ENCODE measurements at places on chromosomes 6 and 20. TPM values are rescaled to one million over a fixed set of nuclear protein-coding genes. Genes with fewer than 3 reads are reported as not detected.

- no peak overlapping the region for H3K27ac ChIP-seq
- H3K4me3 ChIP-seq: no peak overlapping the region
- no peak for DNase-seq
- peaks cover 41% of the 10 kb centered on the region for H3K4me1 ChIP-seq
- H3K27me3 ChIP-seq: no peaks in the 10 kb centered on the region
Measured at GRCh38 chr20:43460830-43461200, 3.1 kb downstream of the SRSF6 start.

- no peak overlapping the region for H3K27ac ChIP-seq
- no peaks in the 10 kb centered on the region for H3K27me3 ChIP-seq
- H3K4me3 ChIP-seq: no peak overlapping the region
- peaks cover 3% of the 10 kb centered on the region for H3K36me3 ChIP-seq
Measured at GRCh38 chr6:36067374-36068011, 39.9 kb downstream of the MAPK14 start.

- no peak overlapping the region for H3K4me3 ChIP-seq
- no peaks in the 10 kb centered on the region for H3K36me3 ChIP-seq
- DNase-seq: no peak
- no peaks in the 10 kb centered on the region for H3K4me1 ChIP-seq
Measured at GRCh38 chr6:129183187-129183591, 300.3 kb downstream of the LAMA2 start.

- peak overlapping the region; percentile 32 for H3K27ac ChIP-seq
- peaks cover 10% of the 10 kb centered on the region for H3K27me3 ChIP-seq
- H3K4me3 ChIP-seq: no peak overlapping the region
- no peaks in the 10 kb centered on the region for H3K36me3 ChIP-seq
- H3K4me1 ChIP-seq: peaks cover 8% of the 10 kb centered on the region
Measured at GRCh38 chr6:151498327-151498726, 4.5 kb downstream of the CCDC170 start.

DNA sequence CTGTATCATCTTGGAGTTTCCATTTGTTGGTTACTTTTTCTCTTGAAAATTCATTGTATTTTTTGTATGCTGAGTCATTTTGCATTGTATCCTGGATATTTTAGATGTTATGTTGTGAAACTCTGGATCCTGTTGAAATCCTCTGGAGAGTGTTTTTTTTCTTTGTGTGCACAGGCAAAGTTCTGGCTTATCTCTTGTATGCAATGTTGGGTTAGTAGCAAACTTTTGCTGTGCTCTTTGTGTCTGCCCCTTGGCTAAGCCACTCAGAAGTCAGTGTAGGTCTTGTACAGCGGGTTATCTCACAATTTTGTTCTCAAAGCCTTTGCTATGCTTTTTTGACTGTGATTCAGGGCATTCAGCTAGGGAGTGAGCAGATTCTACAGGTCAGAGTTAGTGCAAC lies 29.1 kb upstream of the LMBRD1 start:
- H3K27ac ChIP-seq: no peak overlapping the region
- H3K36me3 ChIP-seq: no peaks in the 10 kb centered on the region
- no peak for DNase-seq
- H3K4me1 ChIP-seq: no peaks in the 10 kb centered on the region
- H3K27me3 ChIP-seq: no peaks in the 10 kb centered on the region

DNA sequence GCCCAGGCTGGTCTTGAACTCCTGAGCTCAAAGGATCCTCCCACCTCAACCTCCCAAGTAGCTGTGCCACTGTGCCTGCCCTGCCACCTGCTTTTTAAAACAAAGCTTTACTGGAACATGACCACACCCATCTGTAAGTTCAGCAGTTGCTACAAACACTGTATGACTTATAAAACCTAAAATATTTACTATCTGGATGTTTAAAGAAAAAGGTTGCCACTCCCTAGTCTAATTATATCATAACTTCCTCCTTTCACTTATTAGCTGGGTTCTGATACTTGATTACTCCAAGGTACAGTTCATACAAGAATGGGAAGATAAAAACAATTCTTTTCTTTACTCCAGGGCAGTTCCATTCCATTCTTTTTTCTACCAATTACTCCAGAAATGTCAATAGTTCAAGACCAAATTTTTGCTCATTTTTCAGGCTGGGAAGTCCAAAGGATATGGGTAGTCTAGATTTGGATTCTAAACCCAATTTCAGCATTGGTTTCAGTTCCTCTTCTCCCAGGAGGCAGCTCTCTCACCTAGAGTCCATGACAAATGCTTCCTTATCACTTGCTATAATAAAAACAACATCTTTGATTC lies 63.1 kb downstream of the SEC63 start:
- peaks cover 6% of the 10 kb centered on the region for H3K4me1 ChIP-seq
- no peak for DNase-seq
- no peak overlapping the region for H3K27ac ChIP-seq
- H3K36me3 ChIP-seq: peaks cover 75% of the 10 kb centered on the region
- no peaks in the 10 kb centered on the region for H3K27me3 ChIP-seq

DNA sequence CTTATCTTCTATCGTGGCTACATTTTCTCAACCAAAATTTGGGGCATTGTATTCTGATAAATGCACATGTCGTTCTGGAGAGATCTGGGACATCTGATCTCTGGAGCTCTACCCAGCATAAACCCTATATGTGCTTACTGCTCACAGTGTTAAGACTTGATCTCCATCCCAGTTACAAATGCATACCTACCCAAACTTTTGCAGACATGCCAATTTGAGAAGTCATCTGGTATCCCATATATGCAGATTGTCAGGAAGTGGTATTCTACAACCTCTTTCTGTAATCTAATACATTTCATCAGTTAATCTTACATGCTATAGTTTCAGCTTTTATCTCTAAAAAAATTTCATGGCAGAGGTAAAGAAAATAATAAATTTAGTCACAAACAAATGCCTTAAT lies 11.2 kb downstream of the BAG2 start:
- no peak for DNase-seq
- no peak overlapping the region for H3K4me3 ChIP-seq
- H3K4me1 ChIP-seq: no peaks in the 10 kb centered on the region
- peaks cover 28% of the 10 kb centered on the region for H3K36me3 ChIP-seq
- no peaks in the 10 kb centered on the region for H3K27me3 ChIP-seq

GRCh38 chr6:79070206-79070825 lies 7.7 kb downstream of the PHIP start:
- peaks cover 10% of the 10 kb centered on the region for H3K36me3 ChIP-seq
- no peak overlapping the region for H3K4me3 ChIP-seq
- H3K4me1 ChIP-seq: peaks cover 55% of the 10 kb centered on the region
- no peaks in the 10 kb centered on the region for H3K27me3 ChIP-seq
- no peak for DNase-seq
- no peak overlapping the region for H3K27ac ChIP-seq

DNA sequence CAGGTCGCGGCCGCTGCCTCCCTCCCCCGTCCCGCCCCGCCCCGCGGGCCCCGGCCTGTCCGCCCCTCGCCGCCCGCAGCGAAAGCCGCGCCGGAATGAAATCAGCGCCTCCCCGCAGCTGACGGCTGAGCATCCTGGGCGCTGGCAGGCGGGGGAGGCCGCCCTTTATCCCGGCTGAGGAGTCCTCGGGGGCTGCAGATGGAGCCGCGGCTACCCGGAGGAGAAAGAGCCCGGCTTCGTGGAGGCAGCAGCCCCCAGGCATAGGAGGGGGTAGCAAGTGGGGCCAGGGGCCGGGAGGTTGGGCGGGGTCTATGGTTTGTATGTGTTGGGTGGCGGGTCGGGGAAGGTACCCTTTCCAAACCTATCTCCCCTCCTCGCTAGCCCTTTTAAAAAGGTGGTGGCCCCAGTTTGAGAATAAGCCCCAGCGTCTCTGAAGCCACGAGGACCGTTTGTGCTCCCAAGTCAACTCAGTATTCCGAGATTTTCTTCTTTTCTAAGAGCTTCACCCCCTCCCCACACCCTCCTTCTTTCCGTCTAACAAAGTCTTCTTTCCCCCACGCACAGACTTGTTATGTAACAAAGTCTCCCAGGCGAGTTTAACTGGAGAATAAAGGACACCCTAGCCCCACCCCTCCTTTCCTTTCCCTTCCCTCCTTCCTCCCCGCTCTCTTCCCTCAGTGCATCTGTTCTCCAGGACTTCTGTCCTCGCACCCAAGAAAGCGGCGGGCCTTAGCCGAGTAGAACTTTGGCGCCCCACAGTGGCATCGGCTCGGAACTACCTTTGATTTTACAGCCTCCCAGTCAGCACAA lies 11.0 kb downstream of the POU3F2 start:
- no peak overlapping the region for H3K27ac ChIP-seq
- H3K4me1 ChIP-seq: peaks cover 39% of the 10 kb centered on the region
- DNase-seq: peak; percentile 73
- peak overlapping the region; percentile 32 for H3K4me3 ChIP-seq
- no peaks in the 10 kb centered on the region for H3K36me3 ChIP-seq

DNA sequence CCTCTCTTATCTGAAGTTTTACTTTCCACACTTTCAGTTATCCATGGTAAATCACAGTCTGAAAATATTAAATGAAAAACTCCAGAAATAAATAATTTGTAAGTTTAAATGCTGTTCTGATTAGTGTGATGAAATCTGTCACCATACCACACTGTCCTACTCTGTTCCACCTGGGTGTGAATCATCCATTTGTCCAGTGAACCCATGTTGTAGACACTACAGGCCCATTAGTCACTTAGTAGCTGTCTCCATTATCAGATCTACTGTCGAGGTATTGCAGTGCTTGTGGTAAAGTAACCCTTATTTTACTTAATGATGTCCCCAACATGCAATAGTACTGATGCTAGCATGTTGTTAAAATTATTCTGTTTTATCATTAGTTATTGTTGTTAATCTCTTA lies 29.2 kb upstream of the MMS22L start:
- no peak overlapping the region for H3K27ac ChIP-seq
- H3K4me3 ChIP-seq: no peak overlapping the region
- DNase-seq: no peak
- H3K27me3 ChIP-seq: no peaks in the 10 kb centered on the region

Gene CASS4
- total RNA-seq: 23.9 TPM

Gene SOX18
- total RNA-seq: 48.3 TPM

Gene SH3BGRL2
- total RNA-seq: 28.9 TPM

Gene EBF4
- 15.3 TPM for total RNA-seq

Gene CCN6
- not detected for total RNA-seq
